HS-27A (cell line): ENCODE measurements at places on chromosomes 12 and 14.
A peak's percentile ranks its signal among the peaks of the same experiment; 100 is the strongest.

GRCh38 chr12:111344254-111344875, 24.5 kb downstream of the PHETA1 start:
- DNase-seq = no peak

DNA sequence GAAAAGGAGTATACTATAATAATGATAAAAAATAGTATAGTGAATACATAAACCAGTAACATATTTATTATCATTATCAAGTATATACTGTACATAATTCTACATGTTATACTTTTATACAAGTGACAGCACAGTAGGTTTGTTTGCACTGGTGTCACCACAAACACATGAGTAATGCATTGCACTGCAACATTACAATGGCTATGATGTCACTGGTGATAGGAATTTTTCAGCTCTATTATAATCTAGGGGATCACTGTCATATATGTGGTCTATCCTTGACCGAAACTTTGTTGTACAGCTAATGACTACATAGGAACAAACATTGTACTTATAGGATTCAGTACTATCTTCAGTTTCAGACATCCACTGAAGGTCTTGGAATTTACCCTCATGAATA, 165.8 kb upstream of the SYT1 start:
- DNase-seq = no peak

DNA sequence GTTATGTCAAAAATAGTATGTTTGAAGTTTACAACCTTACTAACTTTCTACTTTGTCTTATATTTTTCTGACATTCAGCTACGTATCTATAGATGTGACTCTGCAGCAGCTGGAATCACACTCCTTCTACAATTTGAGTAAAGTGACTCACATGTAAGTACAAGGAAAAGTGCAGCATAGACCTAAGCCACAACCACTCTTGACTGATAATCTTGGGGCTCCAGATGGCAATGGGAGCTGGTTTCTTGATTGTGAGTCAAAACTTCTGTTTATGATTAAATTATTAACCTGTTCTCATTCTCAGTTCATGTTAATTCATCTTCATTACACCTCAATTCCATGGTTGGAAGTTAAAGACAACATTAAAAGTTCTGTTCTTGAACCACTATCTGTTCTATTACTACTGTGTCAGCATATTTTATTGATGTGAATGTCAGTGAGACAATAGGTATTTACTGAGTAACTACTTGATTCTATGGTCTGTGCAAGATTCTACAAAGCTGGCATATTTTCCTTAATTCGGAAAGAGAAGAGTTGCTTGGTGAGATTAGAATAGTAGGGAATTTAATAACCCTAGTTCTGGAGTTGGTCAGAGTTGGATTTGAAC, 112.9 kb downstream of the TSHR start:
- DNase-seq = no peak

GRCh38 chr12:84741692-84742091, 170.9 kb downstream of the SLC6A15 start:
- no peak for DNase-seq

- DNase-seq = no peak
These were observed 967.9 kb downstream of the FSCB start for GRCh38 chr14:43539210-43539609.

DNA sequence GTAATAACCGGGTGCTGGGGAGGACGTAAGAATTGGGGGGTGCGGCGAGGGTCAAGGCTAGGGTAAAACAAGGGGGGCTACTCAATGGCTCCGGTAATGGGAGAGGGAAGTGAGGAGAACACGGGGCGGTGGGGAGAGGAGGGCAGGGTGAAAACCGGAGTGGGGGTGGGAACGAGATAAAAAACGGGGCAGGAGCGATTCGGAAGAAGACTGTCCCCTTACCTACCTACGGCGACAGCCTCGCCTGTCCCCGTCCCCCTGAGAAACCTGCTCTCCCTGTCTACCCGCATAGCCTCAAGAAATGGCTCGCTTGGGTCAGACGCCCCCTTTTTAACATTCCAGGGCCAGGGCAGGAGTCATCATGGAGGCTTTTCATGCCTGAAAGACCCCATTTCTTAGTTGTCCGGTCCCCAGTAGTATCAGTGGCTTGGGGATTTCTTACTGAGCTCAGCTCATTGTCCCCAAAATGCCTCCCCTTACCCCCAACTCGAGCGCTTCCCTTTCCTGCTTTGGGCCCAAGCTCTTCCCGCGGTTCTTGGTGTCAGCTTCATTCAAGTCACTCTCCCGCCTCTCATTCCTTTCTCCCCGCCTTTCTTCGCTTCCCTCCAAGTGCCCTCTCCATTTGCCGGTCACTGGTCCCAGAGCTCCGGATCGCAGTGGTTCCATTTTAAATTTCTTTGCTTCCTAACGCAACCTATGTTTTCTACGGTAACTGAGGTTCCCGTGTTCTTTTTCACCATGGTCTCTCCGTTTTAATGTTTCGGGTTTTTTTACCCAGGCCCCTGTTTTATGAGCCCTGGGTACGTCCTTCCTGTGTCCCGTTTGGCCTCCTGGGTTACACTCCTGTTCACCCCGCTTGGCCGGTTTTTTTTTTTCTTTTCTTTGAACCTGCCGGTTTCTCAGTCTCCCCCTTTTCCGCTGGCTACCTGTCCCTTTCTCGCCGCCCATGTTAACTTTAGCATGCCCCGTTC, 1.2 kb upstream of the WSB2 start:
- DNase-seq = no peak

GRCh38 chr12:64767495-64767894, 8.3 kb upstream of the GNS start:
- no peak for DNase-seq

- DNase-seq = no peak
These were observed 240.8 kb upstream of the TMPO start for GRCh38 chr12:98274430-98275130.

DNA sequence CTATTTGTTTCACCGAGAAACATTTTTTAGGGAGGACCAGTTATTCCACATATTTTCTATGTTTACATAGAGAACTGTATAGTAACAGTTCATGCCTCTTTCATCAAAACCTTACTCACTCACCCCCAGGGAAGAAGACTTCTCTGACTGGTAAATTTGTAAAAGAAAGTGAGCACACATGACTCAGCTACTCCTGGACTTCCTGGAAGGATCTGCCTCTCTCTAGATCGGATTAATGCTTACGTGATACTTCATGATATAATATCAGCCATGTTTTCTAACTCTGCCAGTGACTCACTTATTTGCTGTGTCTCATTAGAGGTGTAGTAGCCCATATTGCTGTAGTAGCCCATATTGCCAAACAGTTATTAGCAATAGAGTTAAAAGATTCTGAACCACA, 494.3 kb upstream of the ATXN7L3B start:
- DNase-seq = peak; percentile 29
